ENCODE measurements at places on chromosomes 3 and 15.

GRCh38 chr15:69820819-69821218 lies 276.9 kb downstream of the TLE3 start:
- DNase-seq = no peak

DNA sequence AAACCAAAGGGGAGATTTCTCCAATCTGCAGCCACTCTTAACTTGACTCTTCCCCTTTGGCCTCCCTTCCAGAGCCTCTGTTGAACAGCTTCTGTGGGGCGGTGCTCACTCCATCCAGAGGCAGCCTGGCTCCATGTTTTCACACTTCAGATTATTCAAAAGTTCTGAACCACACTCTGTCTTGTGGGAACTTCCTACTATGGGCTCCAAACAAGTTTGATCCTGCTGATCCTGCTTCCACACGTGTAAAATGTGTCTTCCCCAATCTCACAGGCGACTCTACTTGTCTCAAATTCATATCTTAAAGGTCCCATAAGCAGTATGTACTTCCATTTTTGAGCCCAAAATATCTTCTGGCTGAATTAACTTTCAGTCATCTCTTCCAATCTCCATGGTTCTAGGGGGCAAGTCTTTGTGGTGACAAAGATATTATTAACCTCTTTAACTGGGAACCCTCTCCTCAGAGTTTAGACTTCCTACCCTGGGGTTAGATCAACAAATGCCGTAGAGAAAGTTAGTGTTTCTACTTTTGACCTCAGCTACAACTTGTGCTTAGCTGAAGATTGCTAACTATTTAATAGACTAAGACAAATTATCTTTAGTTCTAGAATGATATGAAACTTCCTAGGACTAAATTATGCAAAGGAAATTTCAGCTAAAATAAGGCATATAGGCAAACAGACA lies 176.3 kb upstream of the BCL6 start:
- no peak for DNase-seq

GRCh38 chr3:141083836-141084649 lies 32.9 kb downstream of the SPSB4 start:
- no peak for DNase-seq

GRCh38 chr3:183597959-183598358 lies 37.5 kb upstream of the KLHL24 start:
- no peak for DNase-seq

DNA sequence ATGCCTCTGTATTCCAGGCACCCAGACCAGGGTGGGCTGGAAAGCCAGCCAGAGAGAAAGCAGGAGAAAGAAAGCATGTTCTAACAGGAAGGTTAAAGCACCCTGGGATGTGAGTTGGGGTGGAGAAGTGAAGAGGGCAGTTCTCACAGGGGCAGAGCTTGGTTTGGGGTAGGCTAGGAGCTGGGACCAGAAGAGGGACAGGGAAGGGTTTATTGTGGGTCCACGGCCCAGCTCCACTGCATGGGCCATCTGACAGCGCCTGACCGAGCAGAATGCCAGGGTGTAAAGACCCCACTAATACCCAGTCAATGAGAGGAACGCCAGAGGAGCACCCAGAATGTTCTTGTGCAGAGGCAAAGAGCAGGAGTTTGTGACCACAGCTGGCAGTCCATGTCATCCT lies 27.1 kb upstream of the MAGEF1 start:
- no peak for DNase-seq

DNA sequence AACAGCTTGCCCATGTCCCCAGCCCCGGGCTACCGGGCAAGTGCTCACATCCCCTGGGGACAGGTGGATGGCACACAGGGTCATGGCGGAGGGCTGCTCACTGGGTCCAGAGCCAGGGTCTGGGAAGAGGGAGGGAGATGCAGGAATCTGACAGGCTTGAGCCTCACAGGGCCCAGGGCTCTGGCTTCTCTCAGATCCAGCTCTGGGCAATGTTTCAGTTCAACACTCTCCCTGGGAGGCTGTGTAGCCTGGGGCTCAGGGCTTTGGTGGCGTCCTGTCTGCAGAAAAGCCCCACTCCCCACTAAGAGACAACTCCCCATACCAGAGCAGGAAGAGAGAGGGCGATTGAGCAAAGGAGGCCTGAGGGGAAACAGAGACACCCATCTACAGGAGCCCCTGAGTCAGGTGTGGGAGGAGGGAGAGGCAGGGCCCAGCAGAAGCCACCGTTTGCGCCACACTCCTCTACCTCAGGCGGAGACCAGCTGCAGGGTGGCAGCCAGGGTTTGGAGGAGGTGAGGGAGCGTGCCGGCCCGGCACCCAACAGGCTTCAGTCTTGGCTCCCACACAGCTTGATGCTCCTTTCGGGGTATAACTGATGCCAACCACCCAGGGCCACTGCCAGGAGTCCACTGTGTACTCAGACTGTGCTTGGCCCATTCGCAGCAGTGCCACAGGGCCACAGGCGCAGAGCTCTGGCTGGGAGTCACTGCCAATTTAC lies 16.8 kb upstream of the SRP14 start:
- no peak for DNase-seq

GRCh38 chr15:68572309-68572708 lies 6.5 kb upstream of the CORO2B start:
- no peak for DNase-seq

GRCh38 chr3:132417695-132418411 lies 551 bp downstream of the DNAJC13 start:
- no peak for DNase-seq

GRCh38 chr15:81443040-81443820 lies 69.2 kb upstream of the TMC3 start:
- no peak for DNase-seq

- no peak for DNase-seq
Observed at GRCh38 chr15:95598251-95598855, 732.1 kb upstream of the NR2F2 start.

DNA sequence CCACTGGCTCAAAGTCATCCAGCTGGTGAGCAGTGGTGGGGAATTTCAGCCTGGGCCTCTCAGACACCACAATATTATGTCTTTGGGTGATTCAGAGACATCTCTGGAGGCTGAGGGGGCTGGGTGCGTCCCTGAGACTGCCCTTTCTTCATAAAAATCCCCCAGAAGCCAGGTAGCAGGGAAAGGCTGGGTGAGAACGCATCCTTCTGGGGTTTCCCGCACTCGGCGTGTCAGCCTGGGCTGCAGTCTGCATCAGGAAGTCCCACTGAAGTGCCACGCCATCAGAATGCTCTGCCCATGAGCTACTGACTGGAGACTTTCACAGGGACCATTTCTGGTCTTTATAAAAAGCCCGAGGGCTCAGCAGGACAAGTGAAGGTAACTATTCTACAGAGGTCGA lies 148.8 kb upstream of the SLC6A11 start:
- DNase-seq = no peak

GRCh38 chr3:116233711-116234357 lies 211.5 kb downstream of the LSAMP start:
- no peak for DNase-seq

- no peak for DNase-seq
Observed at GRCh38 chr3:152606146-152606545, 228.8 kb upstream of the P2RY1 start.

DNA sequence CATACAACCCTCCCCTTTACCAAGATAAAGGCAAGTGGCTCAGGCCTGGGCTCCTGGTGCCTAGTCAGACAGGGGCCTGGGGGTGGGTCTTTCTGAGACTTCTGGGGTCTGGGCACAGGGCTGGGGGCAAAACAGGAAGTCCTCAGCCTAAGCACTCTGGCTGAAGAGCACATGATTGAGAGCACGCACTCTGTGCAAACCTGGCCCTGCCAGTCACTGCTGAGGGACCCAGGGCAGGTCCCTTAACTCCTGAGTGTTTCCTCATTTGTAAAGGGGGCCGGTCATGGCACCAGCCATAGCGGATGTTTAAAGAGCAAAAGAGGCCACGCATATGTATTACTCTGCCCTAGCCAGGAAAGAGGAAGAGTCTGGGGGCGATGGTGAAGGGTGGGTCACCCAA lies 16.0 kb downstream of the TKT start:
- no peak for DNase-seq

- no peak for DNase-seq
Observed at GRCh38 chr3:37125195-37126073, 48.9 kb downstream of the LRRFIP2 start.
